CD4-positive, alpha-beta T cell (primary cell): ENCODE measurements at places on chromosomes 7 and 10. TPM values are rescaled to one million over a fixed set of nuclear protein-coding genes. Genes with fewer than 3 reads are reported as not detected.

DNA sequence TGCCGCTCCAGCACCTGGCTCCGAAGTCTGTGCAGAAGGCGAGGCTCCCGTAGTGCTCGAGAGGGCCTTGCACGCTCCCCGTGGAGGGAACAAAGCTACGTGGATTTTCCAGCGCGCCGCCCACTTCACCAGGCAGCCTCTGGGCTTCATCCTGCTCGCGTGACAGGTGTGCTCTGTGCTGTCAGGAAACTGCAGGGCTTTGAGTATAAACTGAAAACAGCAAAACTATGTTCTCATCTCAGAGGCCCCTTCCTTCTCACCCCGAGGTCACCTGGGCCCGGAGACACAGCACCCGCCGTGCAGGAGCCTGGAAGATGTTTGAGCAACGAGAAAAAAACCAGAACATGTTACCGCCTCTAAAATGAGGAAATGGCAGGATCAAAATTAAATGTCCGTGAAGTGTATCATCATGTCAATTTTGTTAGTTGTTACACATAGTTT is 17.6 kb upstream of the GPR146 start:
- H3K27ac ChIP-seq, result no peak overlapping the region
- H3K4me1 ChIP-seq, result peaks cover 47% of the 10 kb centered on the region
- H3K27me3 ChIP-seq, result no peaks in the 10 kb centered on the region
- no peak overlapping the region for H3K4me3 ChIP-seq
- no peak for DNase-seq

- H3K27ac ChIP-seq, result no peak overlapping the region
- H3K27me3 ChIP-seq, result no peaks in the 10 kb centered on the region
- no peak for DNase-seq
- H3K4me3 ChIP-seq, result no peak overlapping the region
Observed at GRCh38 chr7:86558680-86559501, 84.8 kb upstream of the GRM3 start.

DNA sequence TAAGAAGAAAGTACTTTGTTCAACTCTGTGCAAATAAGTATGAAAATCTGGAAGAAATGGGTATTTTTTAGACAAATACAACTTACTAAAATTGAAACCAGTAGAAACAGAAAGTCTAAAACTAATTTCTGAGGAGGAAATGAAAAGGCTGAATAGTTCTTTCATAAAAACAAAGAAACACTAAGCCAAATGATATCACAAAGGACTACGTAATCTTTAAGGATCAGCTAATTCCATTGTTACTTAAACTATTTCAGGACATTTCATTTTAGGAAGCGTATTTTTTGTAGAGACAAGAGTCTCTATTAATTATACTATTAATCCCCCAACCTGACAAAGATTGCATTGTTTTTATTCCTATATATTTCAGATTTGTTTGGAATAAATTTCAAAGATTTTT is 11.2 kb upstream of the CCSER2 start:
- H3K36me3 ChIP-seq, result no peaks in the 10 kb centered on the region
- H3K4me3 ChIP-seq, result no peak overlapping the region
- H3K27ac ChIP-seq, result no peak overlapping the region
- DNase-seq, result no peak
- H3K4me1 ChIP-seq, result no peaks in the 10 kb centered on the region

DNA sequence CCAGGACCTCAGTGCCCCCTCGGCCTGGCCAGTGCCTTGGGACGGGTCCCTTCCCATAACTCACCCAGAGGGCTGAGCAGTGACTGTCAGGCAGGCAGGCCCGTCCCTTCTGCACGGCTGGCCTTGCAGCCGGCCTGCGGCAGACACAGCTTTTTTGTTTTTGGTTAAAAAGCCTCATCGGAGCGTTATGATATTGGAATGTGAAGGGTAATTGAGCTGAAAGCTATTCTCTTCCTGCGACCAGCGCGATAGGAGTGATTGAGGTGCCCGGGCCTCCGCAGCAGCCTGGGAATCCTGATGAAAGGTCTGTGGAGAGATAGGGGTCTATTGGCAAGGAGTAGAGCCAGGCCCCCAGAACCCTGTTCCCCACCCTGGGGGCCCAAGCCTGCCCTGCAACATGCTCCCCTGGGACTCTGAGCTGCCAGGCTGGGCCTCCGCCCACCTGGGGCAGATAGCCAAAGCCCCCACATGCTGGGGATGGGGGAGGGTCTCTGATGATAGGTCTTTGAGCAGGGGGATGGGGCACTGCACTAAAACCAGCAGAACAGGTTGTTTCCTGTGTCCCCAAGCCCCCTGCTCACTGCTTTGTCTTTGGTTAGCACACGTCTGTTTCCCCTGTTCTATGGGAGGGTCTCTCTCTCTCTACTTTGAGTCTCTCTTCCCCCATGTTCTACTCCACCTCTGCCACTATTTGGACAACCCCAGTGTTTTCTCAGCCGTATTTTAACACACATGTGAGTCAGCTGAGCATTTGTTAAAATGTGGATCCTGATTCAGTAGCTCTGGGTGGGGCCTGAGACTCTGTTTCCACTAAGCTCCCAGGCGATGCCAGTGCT is 131.9 kb downstream of the CDH23 start:
- no peaks in the 10 kb centered on the region for H3K36me3 ChIP-seq
- H3K4me1 ChIP-seq, result peaks cover 3% of the 10 kb centered on the region
- DNase-seq, result no peak
- H3K27me3 ChIP-seq, result peaks cover 3% of the 10 kb centered on the region

- no peaks in the 10 kb centered on the region for H3K27me3 ChIP-seq
- H3K4me3 ChIP-seq, result no peak overlapping the region
- no peaks in the 10 kb centered on the region for H3K36me3 ChIP-seq
- DNase-seq, result peak; percentile 35
Observed at GRCh38 chr10:78577712-78578111, 491.1 kb upstream of the ZMIZ1 start.

DNA sequence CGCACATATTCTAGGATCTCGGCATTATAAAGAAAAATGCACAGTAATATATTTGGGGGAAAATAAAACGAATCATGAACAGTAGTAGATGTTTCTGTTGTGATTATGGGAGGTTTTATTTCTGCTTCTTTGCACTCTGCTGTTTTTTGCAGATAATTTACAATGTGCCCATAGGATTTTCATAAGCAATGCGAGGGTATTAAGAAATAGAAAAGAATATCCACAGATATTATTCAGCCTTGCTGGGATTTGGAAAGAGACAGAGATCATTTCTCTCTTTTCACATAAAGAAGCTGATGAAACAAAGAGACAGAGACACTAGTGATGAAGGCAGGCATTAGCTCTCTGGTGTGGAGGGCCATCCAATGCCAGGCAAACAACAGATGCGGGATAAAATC is 158.6 kb downstream of the KCNMA1 start:
- H3K4me3 ChIP-seq, result no peak overlapping the region
- H3K4me1 ChIP-seq, result no peaks in the 10 kb centered on the region
- H3K36me3 ChIP-seq, result no peaks in the 10 kb centered on the region
- no peaks in the 10 kb centered on the region for H3K27me3 ChIP-seq
- no peak overlapping the region for H3K27ac ChIP-seq
- DNase-seq, result no peak

- H3K4me1 ChIP-seq, result peaks cover 7% of the 10 kb centered on the region
- H3K27me3 ChIP-seq, result no peaks in the 10 kb centered on the region
- no peaks in the 10 kb centered on the region for H3K36me3 ChIP-seq
- H3K4me3 ChIP-seq, result no peak overlapping the region
- H3K27ac ChIP-seq, result no peak overlapping the region
Observed at GRCh38 chr7:130350945-130351790, 6.6 kb downstream of the CPA5 start.

DNA sequence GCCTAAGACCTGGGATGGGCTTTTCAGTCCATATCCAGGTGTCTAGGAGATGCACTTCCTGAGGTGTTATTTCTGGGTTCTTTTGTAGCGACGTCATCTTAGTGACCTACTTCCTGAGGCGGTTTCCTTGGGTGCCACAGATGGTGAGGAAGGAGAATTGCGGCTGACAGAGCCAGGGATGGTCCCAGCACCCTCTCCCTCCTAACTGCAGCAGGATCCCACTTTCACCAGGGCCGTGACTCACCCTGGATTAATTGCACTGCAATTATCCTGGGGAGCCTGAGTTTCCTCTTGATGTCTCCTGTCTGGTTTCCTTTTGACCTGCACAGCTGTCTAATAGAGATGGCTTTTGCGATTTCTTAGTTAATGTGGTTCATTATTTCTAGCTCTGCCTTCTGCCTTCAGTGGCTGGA is 271.7 kb downstream of the TCF7L2 start:
- no peak overlapping the region for H3K27ac ChIP-seq
- H3K27me3 ChIP-seq, result peaks cover 11% of the 10 kb centered on the region
- no peak for DNase-seq

DNA sequence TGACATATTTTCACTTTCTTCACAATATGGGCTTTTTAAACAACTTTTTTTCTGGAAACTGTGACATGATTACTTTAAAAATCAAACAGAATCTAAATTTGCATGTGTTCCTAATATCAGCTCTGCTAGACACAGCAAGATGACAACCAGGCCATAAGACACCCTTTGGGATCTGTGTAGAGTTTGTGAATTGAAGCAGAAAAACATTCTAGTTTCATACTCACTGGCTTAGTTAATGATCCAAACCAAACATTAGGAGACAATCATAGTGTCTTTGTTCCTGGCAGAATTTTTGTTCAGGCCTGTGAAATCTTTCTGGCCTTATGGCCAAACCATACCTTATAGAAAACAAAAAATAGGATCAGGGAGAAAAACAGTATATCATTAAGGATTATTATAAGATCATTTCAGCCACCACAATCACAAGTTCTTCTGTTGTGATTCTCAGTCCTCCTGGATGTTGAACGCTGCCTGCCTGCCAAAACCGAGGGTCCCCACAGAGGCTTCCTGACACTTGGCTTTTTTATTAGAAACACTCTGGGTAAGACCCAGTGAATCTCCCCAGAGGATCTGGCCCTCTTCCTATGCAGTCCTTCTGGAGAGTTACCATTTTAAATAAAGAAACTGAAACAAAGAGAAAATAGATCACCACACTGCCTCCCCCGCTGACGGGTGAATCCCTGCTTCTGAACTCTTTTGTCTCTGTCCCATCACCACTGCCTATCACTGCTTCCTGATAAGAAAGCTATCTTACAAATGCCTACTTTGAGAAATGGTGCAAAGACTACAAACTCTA is 79.2 kb upstream of the PPP1R3C start:
- H3K27me3 ChIP-seq, result peaks cover 12% of the 10 kb centered on the region
- no peak overlapping the region for H3K27ac ChIP-seq
- no peak for DNase-seq
- no peaks in the 10 kb centered on the region for H3K36me3 ChIP-seq
- H3K4me3 ChIP-seq, result no peak overlapping the region

- H3K27ac ChIP-seq, result no peak overlapping the region
- no peak overlapping the region for H3K4me3 ChIP-seq
- peaks cover 25% of the 10 kb centered on the region for H3K36me3 ChIP-seq
Observed at GRCh38 chr7:129686063-129686462, 74.5 kb downstream of the NRF1 start.

GRCh38 chr7:155066417-155066950 is 3.6 kb upstream of the HTR5A start:
- DNase-seq, result no peak
- H3K27ac ChIP-seq, result no peak overlapping the region
- H3K4me1 ChIP-seq, result peaks cover 7% of the 10 kb centered on the region
- no peak overlapping the region for H3K4me3 ChIP-seq
- H3K27me3 ChIP-seq, result peaks cover 8% of the 10 kb centered on the region

DNA sequence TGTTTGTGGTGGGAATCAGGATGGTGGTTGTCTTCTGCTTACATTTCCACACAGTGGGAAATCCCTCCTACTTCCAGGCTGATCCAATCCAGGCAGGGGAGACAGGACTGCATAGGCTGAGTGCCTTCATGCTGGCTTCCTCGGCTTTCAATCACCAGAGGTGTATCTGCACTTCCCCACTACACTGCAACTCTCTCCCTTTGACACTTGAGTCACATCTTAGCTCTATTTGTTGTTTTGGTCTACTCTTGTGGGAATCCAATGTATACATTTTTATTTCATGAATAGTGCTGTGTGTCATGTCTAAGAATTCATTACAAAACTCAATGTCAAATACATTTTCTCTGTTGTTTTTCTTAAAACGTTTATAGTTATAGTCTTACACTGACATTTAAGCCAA is 735.6 kb downstream of the XPNPEP1 start:
- no peak overlapping the region for H3K4me3 ChIP-seq
- H3K27ac ChIP-seq, result no peak overlapping the region
- no peaks in the 10 kb centered on the region for H3K36me3 ChIP-seq
- no peaks in the 10 kb centered on the region for H3K27me3 ChIP-seq
- H3K4me1 ChIP-seq, result no peaks in the 10 kb centered on the region

DNA sequence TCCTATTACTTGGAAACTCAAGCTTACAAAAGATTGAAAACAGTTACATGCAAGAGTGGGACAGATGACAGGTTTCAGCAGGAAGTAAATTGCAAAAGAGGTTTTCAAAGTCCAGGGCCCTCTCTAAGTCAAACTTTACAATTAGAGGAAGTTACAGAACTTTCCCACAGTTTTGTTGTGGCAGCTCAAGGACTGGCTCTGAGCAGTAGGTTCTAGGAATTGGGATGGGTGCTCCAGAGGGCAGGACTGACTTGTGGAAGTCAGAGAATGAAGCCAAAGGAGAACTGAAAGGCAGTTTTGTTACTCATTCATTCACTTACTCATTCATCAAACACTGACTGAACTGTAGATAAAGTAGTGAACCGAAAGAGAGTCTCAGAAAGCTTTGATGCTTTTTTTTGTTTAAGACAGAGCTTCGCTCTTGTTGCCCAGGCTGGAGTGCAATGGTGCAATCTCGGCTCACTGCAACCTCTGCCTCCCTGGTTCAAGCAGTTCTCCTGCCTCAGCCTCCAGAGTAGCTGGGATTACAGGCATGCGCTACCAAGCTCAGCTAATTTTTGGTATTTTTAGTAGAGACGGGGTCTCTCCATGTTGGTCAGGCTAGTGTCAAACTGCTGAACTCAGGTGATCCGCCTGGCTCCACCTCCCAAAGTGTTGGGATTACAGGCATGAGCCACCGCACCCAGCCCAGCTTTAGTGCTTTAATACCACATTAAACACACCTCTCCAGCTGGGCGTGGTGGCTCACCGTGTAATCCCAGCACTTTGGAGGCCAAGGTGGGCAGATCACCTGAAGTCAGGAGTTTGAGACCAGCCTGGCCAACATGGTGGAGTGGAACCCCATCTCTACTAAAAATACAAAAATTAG is 66.8 kb upstream of the CCNJ start:
- no peak overlapping the region for H3K27ac ChIP-seq
- no peak for DNase-seq
- no peaks in the 10 kb centered on the region for H3K4me1 ChIP-seq
- H3K36me3 ChIP-seq, result no peaks in the 10 kb centered on the region

- no peak overlapping the region for H3K4me3 ChIP-seq
- H3K36me3 ChIP-seq, result no peaks in the 10 kb centered on the region
- H3K4me1 ChIP-seq, result no peaks in the 10 kb centered on the region
- H3K27me3 ChIP-seq, result no peaks in the 10 kb centered on the region
- no peak for DNase-seq
Observed at GRCh38 chr7:65840446-65840845, 32.4 kb upstream of the VKORC1L1 start.

- H3K27ac ChIP-seq, result no peak overlapping the region
- DNase-seq, result no peak
- no peak overlapping the region for H3K4me3 ChIP-seq
Observed at GRCh38 chr7:98110249-98111022, 3.8 kb downstream of the LMTK2 start.

Gene CALHM3
- total RNA-seq, result not detected

Gene TFR2
- total RNA-seq, result 1.7 TPM

Gene FAM25A
- not detected for total RNA-seq

Gene BPGM
- total RNA-seq, result 46.3 TPM

Gene SPDYE5
- total RNA-seq, result 0.20 TPM

Gene BMPER
- total RNA-seq, result not detected

Gene CACNA2D1
- not detected for total RNA-seq

Gene TRIM50
- not detected for total RNA-seq

Gene AMPH
- total RNA-seq, result not detected

Gene PCDH15
- total RNA-seq, result not detected

Gene GNGT1
- total RNA-seq, result not detected
